T-helper 2 cell treated with Interferon-gamma antibody and Interleukin-4, amounts not matched to agents 5 μg/mL and 100 μg/mL, for 36 hours (primary cell): ENCODE measurements at places on chromosomes 11 and 22.

DNA sequence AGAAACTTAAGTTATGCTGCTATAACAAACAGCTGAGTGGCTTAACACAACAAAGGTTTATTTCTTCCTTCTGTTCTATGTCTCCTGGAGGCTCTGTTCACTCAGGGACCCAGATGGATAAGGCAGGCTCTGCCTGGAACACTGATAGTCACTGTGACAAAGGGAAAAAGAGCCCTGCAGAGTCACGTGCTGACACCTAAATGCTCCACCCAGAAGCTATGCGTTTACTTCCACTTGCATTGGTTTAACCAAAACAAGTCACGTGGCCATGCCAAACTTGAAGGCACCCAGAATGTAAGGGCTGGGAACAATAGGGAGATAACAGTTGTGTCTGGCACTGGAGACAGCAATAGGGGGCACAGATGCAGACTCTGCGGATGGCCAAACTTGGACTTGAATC lies 3.4 kb upstream of the MS4A15 start:
- DNase-seq, result no peak

DNA sequence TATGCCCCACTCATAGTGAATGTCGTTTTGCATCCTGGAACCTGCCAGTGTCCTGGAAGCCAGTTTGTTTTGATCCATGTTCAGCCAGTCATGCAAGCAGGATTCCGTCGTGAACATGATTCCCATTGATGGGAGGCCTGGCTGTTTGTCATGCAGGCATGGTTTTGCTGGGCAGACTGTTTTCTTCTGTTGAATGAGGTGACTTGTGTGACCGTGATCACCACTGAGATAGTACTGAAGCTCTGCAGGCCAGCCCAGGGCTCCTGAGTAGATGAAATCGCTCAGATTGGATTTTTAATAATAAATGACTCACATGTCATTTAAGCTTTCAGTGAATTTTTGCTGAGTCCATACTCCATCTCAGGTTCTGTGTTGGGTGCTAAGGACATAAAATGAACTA lies 117.8 kb downstream of the PDE2A start:
- no peak for DNase-seq

DNA sequence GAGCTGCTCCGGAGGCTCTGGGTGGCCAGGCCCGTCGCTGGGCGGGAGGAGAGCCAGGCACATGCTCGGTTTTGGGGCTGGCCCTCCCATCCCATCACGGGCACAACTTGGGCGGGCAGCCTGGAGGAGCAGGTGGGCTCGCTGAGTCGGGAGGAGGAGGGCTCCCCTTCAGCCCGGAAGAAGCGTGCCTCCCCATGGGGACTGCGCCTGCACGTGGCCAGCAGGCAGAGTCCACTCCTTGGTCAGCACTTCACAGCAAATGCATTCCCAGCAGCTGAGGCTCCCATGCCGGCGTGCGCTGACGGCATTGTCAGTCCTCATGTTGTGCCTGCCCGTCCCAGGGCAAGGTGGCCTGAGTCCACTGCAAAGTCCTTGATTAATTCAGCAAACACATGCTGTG lies 1281.7 kb downstream of the BRD1 start:
- no peak for DNase-seq

DNA sequence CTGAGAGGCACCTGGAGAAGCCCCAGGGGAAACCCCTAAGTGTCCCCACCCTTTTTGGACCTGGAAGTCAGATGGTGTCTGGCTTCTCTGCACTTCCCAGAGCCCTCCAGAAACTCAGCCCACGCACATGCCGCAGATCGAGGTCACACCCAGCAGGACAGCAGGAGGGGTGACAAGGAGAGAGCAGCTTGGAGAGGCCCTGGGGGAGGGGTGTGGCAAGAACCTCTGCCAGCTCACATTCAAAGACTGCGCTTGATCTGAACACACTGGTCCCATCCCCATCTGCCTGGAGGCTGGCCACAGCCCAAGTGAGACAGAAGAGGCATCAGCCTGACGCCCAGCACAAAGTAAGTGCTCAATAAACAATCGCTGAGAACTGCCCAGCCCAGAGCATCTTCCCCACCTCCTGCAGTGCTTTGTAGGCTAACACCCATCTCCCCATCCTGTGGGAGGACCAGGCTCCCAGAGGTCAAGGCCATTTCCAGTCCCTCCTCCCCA lies 21.4 kb downstream of the TMPRSS6 start:
- peak; percentile 40 for DNase-seq

GRCh38 chr11:133081730-133082452 lies 450.4 kb downstream of the OPCML start:
- no peak for DNase-seq

DNA sequence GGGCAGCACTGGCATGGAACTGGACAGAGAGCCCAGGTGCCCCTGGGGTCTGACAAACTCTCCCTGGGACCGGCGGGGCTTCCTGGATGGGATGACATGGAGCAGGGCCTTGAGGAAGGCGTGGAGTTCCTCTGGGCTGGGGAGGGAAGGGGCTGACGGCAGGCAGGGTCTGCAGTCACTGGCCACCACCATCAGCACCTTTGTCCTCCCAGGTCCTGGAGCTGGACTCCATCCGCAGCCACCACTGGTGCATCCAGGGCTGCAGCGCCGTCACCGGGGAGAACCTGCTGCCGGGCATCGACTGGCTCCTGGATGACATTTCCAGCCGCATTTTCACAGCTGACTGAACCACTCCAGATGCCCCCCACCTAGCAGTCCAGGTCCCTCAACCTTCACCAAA lies 5.7 kb upstream of the SNX15 start:
- no peak for DNase-seq

DNA sequence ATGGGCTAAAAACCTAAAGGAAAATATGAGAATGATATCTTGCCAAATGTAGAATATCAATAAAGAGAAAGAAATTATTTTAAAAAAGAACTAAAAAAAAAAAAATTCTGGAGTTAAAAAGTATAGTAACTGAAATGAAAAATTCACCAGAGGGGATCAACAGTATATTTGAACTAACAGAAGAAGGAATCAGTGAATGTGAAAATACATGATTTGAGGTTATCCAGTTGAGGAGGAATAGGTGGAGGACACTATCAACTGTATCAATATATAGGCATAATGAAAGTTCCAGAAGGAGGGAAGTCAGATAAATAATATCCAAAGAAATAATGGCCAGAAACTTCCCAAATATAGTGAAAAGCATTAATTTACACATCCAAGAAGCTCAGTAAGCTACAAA lies 16.1 kb upstream of the HORMAD2 start:
- DNase-seq, result no peak

- peak; percentile 21 for DNase-seq
These were observed 35.8 kb downstream of the SC5D start for GRCh38 chr11:121328176-121328966.

DNA sequence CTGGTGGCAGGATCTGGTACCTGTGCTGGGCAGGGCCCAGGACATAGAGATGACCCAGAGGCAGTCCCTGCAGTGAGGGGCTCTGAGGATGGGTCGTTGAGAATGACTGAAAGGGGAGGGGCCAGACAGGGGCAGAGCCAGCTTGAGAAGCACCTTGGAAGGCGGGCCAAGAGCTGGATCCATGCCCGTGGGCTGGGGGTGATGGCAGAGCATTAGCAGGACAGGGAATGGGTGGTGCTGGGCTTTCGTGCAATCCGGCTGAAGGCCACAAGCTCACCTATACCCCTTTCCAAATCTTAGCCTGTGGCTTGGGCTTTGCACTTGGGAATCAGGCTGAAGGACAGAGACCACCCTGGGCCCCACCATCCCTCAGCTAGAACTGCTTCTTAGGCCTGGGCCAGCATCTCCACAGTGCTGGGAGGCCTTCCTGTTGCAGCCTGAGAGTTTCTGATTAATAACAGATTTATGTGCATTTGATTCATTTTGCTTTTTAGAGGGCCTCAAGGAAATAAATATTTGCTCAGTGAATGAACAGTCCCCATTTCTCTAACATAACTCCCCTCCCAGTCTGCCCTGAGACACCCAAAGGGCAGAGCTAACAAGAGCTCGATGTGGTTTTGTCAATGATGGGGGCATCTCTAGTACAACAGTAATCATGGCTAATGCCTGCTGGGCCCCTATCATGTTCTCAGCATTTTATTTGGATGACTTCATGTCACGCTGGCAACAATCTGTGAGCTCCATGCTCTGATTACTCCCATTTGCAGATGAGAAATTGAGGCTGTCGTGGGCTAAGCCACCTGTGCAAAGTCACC lies 39.3 kb downstream of the RIBC2 start:
- DNase-seq, result no peak

DNA sequence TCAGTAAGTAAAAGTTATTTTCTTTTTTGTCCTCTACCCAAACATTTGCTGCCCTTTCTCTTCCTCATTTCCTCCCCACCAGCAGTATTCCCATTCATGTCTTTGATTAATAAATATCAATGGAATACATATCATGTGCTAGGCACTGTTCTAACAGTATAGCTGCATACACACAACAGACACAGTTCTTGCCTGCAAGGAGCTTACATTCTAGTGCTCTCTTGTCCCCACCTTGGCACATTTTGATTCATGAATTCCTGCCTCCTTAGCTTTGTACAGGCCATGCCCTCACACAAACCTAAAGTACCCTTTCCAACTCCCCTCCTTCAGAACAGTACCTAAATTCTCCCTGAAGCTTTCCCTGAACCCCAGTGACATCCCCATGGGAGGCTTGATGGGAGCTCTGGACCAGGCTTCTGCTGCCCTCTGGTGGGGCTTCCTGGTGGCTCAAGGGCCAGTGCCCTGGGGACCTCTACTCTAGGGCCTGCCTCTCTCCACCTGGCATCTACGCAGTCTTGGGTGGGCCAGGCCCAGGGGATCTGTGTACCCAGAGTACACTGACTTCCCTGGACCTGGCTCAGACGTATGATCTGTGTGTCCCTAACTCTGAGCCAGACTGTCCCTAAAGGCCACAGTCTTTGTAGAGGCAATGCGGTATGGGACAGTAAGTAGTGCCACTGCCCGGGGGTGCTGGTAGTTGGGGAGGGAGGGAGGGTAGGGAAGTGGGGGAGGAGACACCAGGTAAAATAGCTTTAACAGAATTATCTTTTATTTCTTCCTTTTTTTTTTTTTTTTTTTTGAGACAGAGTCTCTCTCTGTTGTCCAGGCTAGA lies 14.1 kb downstream of the RPS13 start:
- peak; percentile 29 for DNase-seq

DNA sequence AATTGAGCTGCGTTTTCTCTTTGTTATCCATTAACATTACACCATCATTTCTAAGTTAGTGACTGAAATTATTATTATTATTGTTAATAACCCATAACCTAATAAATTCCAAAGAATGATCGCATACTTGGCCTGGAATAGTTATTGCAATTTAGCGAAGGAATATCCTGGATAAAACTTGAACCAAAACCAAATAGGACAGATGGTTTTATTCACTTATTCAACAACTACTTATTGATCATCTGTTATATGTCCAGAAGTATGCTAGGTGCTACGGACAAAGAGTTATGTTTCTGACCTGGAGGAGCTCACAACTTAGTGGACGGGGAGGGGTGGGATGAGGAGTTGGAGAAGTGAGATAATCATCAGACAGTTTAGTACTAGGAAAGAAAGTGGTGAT lies 44.8 kb upstream of the ARHGAP20 start:
- DNase-seq, result no peak

DNA sequence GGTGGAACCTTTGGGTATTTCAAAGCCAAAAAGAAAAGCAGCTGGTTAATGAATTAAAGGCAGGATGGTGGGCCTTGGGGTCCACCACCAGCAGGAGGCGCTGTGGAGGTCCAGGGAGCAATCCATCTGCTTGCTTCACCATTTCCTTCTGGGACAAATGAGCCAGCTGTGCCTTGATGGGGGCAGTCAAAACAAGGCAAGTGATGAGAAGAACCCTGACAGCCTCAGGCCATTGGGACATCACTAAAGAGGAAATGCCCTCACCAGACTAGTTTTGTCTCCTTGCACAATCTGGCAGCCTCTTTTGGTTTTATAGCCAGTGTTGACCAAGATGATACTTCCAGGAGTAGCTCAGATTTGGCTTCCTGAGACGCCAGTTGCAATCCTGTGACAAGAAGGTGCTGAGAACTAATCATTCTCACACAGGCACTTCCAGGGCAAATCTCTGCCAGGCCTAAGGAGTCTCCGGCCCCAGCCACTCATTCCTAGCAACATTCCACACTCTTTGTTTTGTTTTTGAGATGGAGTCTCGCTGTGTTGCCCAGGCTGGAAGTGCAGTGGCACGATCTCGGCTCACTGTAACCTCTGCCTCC lies 38.2 kb upstream of the WEE1 start:
- DNase-seq, result peak; percentile 64

- DNase-seq, result no peak
These were observed 26.8 kb downstream of the MCM5 start for GRCh38 chr22:35426801-35427140.

GRCh38 chr22:35547987-35548721 lies 7.5 kb downstream of the RASD2 start:
- no peak for DNase-seq

GRCh38 chr22:30324014-30324730 lies 2.6 kb downstream of the TBC1D10A start:
- DNase-seq, result peak; percentile 42

- DNase-seq, result no peak
These were observed 117.8 kb upstream of the C11orf87 start for GRCh38 chr11:109304159-109304558.
